ENCODE measurements at places on chromosomes 2 and 18.
A peak's percentile ranks its signal among the peaks of the same experiment; 100 is the strongest.

DNA sequence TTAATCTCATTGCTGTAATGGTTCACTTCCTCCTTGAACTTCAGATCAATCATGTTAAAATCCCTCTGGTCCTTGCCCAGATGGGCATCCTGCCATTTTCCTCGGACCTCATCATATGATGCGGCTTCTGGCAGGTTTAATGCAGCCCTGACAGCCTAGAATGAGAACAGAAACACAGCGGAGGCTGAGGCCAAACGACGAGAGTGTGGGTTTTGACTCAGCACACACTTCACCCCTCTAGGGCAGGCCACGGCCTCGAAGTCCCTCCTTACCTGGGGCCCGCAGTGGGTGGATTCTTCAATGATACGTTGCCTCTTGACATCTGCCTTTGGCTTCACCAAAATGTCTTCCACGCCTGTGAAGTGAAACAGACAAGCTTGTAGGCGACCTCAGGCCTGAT, 56.8 kb downstream of the POLR1A start:
- no peak for DNase-seq

DNA sequence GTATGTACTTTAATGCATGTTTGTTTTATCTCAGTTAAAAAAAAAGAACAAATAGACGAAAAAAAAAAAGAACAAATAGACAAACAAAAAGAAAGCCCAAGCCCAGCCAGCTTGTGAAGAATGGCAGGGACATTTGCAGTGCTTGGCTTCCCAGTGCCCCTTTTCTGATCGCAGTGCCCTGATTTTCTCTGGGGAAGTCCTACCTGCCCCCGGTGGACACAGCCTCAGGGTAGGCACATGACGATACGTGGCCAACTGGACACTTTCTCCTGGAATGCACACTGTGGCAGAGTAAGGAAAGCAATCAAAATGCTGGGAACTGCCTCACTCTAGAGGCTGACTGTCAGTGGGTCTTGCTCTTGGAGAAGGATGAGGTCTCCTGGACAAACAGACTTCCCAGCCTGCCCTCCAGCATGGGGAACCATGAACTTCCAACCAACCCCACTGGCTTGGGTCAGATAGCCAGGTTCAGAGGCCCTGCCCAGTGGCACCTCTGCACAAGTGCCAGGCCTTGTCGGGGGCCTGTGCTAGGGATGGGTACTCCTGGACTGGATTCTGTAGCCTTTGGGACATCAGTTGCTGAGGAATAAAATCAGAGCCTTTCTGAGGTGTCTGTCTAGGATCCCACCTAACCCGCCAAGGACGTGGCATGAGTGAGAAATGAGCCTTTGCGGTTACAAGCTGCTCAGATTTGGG, 76.7 kb downstream of the INHBB start:
- DNase-seq = no peak

- DNase-seq = no peak
Observed at GRCh38 chr2:44570271-44570670, 208.5 kb downstream of the CAMKMT start.

GRCh38 chr2:104938231-104938941, 84.5 kb downstream of the POU3F3 start:
- no peak for DNase-seq

GRCh38 chr2:142946941-142947340, 69.5 kb downstream of the KYNU start:
- no peak for DNase-seq

DNA sequence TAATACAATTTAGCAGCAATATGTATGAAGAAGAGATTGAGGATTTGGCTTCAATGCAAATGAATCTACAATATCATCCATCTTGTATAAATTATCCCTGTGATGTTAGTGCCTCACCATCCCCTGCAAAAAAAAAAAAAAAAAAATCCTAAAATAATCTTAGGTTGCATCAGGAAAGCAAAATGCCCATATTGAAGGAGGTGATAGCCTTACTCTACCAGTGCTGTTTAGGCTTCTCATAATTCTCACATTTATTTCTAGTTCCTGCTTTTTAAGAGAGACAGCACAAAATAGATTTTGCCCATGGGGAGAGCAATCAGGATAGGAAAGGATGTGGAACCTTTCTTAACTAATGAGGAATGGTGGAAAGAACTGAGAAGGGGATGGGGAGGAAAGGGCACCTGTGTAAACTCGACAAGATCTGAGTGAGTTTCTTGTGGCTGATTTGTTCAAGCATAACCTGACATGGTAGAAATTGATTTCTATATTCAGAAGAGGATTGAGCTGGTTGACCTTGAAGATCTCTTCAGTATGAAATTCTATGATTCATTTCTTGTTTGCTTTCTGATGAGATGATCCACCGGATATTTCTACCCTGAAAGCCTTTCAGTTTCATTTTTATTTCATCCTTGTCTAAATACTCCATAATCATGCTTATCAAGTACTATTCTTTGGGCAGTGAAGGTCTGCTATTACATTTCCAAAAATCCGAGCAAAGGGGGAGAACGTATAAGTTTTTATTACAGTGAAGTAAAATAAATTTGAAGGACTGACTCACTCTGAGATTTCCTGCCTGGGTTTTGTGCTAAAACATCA, 391.2 kb downstream of the PTPRM start:
- no peak for DNase-seq

GRCh38 chr2:97969081-97970067, 26.4 kb downstream of the TMEM131 start:
- no peak for DNase-seq

GRCh38 chr2:152106464-152106863, 7.6 kb upstream of the CACNB4 start:
- DNase-seq = no peak

DNA sequence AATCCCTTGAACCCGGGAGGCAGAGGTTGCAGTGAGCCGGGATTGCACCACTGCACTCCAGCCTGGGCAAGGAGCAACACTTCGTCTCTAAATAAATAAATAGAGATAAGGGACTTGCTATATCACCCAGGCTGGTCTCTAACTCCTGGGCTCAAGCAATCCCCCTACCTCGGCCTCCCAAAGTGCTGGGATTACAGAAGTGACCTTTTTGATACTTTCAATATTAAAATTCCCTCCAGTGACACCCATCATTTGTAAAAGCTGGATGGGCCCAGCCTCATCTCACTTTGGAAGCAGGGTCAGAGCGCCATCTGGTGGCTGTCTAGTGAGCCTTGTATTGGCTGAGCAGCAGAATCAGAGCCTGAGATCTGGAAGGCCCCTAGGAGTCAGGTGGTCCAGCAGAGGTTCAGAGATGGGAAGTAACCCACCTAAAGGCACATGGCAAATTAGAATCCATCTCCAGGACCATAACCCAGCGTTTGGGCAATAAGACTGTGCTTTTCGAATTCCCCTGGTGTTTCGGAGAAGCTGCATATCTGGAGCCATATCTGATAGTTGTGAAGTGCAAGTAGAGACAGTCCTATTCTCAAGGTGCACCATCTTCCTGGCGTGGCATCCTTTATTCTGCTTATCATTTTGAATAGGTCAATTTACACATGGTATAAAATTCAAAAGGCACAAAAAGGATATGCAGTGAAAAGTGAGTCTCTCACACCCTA, 18.3 kb upstream of the SLC35F6 start:
- DNase-seq = peak; percentile 47

DNA sequence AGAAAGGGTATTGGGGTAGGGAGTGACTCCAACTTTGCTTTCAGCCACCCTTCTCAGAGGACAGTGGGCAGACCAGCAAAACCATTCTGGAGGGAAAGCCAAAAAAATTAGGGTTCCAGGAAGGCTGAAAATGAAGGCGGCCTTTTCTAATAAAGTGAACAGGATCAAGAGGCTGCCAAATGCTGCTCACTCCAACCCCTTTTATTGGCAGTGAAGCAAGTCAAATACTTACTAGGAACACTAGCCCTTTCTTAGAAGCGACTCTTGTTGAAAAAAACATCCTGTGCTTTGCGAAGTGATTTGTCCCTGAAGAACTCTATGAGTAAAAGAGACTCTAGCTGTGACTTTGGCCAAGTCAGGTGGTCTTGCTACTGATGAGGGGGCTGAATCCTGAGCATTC, 83.6 kb upstream of the CYP1B1 start:
- no peak for DNase-seq

DNA sequence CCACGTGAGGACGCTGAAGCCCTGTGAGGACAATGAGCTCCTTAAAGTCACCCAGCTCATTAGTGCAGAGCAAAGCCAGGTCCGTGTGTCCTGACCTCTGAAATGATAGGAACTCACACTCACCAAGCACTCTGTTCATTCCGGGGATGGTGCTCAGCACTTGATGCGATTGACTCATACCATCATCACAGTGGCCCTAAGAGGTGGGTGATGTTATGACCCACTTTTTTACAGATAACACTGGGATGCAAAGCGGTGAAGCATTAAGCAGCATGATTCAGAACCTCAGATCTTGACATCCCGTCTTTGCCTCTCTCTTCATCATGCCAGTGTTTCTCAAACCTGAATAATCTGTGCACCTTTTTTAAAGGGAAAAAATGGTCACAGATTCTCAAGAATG, 234.8 kb downstream of the ALPK2 start:
- DNase-seq = no peak

DNA sequence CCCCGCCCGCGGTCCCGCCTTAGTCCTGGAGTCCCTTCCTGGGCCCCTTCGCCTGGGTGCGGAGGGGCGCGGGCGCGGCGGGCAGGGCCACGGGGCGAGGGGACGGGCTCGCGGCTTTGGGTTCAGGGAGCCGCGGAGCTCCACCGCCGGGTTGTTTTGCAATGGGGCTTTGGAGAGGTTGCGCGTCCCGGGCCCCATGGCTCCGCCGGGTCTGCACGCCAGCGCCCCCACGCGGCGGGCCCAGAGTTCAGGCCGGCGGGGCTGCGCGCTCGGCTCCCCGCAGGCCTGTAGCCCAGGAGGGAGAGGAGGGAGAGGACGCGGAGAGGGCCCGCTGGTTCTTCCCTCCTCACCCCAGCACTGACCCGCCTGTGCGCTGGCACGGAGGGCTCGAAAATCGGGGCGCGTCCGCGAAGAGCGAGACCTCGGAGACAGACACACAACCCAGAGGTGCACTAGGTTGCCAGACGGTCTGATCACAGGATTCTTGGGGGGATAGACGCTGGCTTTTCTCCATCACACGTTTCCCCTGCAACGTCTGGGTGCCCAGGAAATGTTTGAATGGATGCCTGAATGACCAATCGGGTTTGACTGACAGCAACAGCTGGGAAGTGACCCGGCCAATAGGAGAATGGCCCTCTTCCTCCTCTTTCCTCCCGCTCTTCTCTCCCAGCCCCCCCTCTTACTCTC, 4.9 kb upstream of the SIX2 start:
- no peak for DNase-seq

DNA sequence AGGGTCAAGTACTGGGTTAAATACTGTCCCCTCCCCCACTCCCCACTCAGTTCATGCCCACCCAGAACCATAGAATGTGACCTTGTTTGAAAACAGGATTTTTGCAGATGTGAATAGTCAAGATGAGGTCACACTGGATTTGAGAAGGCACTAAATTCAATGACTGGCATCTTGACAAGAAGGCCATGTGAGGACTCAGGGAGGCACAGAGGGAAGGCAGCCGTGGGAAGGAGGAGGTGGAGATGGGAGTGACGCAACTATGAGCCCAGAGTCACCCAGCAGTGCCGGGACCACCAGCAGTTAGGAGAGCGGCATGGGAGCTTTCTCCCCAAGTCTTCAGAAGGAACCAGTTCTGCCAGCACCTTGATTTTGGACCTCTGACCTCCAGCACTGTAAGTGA, 257.3 kb downstream of the BCL2 start:
- DNase-seq = no peak

- DNase-seq = no peak
Observed at GRCh38 chr18:70158992-70159717, 46.3 kb downstream of the RTTN start.

DNA sequence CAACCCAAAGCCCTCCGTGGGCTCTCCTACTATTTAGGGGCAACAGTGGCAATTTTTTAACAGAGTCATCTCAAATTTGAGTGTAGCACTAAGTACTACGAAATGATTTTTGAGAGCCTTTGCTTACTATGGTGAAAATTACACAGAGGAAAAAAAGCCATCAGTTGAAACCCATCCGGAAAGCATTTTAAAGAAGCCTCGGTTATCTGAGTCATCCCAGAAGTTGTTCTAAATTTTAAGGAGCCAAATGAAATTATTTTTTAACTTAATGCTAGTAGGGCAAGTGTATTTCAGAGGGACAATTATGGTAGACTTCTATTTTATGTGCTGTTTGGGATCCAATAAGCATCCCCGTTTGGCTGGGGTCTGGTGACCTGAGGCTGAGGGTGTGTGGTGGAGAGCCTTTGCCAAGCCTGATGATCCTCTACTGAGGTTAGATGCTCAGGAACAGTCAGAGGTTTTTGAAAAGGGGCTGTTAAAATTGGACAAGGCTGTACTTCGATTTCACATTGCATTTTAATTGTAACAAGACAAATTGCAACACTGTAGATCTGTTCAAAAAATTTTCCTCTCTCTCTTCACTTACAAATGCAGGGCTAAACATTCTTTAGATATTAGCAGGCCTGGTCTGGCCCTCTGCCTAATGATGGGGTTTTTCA, 47.0 kb downstream of the RAPGEF4 start:
- no peak for DNase-seq

DNA sequence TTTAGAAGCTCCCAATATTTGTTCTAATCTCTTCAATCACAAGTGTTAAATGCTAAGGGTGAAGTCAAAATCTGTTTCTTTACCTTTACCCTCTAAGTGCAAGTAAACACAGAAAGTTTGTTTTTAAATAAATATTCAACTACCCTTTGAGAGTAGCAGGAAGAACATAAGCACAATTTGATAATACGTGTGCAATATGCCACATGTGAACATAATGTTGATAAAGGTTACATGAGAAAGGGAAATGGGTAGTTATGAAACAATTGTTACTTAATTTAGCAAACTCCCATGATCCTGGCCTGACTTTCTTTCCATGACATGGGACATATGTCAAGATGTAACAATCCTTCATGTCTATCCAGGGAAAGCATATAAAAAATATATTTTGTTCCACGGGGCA, 7.1 kb downstream of the SPRED2 start:
- no peak for DNase-seq

- no peak for DNase-seq
Observed at GRCh38 chr2:241009601-241010530, 11.4 kb downstream of the SNED1 start.

DNA sequence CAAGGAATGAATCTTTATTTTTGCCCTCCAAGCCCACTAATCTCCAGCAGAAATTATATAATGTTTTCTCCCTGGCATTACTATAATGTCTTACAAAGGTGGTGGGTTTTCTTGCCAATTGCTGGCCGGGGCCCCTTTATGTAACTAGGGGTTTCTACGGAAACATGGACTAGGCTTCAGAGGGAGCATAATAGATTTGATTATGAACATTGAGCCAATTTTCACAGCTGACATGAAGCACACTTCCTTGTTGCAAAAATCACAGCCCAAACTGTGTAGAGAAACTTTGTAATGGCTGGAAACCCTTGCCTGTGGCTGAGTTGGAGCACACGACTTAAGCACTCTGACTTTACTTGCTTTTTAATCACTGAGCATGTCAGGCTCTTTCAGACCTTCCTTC, 3.8 kb upstream of the CYRIA start:
- DNase-seq = no peak

- no peak for DNase-seq
Observed at GRCh38 chr2:224252631-224253030, 149.3 kb downstream of the FAM124B start.

GRCh38 chr2:40653829-40654228, 201.9 kb upstream of the SLC8A1 start:
- DNase-seq = no peak
